NCI-H524 treated with DMSO at 0.1 percent for 48 hours (cell line): ENCODE measurements at places on chromosomes 7 and 10.
A peak's percentile ranks its signal among the peaks of the same experiment; 100 is the strongest.

- no peak for DNase-seq
Measured at GRCh38 chr10:8640301-8640700, 585.8 kb downstream of the GATA3 start.

DNA sequence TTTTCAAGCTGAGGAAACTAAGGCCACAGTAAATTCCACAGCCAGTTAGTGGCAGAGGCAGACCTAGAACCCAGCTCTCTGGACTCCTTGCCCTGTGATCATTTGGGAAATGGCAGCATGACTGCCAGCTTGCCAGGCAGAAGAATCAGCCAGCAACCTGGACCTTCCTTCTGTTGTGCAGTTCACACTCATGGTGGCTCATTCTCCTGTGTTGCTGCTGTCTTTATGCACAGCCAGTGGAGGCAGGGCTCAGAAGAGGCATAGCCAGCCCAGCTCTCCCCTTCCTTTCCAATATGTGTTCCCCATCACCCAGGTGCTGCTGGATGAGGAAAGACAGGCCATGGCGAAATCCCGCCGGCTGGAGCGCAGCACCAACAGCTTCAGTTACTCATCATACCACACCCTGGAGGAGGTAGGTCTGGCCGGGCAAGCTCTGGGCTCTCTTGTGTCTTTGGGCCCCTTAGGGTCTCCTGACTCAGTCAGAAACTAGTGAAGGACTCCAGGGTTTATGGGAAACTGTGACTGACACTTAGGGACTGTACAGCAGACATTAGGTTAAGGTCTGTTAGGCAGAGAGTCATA lies 14.8 kb downstream of the CPA5 start:
- no peak for DNase-seq

- DNase-seq: no peak
Measured at GRCh38 chr10:104291439-104291951, 22.5 kb downstream of the GSTO2 start.

GRCh38 chr7:12761111-12761510 lies 73.7 kb downstream of the ARL4A start:
- no peak for DNase-seq

GRCh38 chr7:117711556-117711955 lies 161.7 kb downstream of the CTTNBP2 start:
- no peak for DNase-seq

- DNase-seq: no peak
Measured at GRCh38 chr10:35638101-35638500, 4.0 kb downstream of the FZD8 start.

- DNase-seq: no peak
Measured at GRCh38 chr7:31707089-31707488, 20.1 kb downstream of the PPP1R17 start.

GRCh38 chr7:25857376-25858067 lies 294.5 kb upstream of the NFE2L3 start:
- DNase-seq: peak; percentile 70

DNA sequence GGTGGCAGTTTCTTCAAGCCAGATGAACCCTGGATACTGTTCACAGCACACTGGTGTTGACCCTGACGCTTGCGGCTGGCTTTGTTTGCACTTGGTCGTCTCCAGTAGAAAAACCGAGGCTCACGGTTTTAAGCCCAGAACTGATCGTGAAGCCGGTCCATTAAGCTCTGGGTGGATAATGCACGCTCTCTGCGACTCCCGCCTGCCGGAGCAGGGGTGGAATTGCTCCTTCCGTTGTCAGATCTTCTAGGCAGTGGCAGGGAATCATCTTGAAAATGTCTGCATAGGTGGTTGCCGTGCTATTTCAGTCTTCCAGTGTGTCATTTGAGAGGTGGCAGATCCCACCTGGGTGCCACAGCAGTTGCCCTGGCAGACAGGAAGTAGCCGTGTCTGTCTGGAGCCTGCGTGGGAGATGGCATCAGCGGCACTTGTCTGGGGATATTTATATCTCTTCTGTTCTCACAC lies 35.9 kb upstream of the AP5Z1 start:
- DNase-seq: no peak

GRCh38 chr7:113918946-113919345 lies at the start of gene PPP1R3A:
PPP1R3A (minus strand) TSS chr7:113919009; CDS start chr7:113918996, 13 bp downstream.
- no peak for DNase-seq

- DNase-seq: no peak
Measured at GRCh38 chr10:5469353-5470061, 29.9 kb downstream of the CALML5 start.

DNA sequence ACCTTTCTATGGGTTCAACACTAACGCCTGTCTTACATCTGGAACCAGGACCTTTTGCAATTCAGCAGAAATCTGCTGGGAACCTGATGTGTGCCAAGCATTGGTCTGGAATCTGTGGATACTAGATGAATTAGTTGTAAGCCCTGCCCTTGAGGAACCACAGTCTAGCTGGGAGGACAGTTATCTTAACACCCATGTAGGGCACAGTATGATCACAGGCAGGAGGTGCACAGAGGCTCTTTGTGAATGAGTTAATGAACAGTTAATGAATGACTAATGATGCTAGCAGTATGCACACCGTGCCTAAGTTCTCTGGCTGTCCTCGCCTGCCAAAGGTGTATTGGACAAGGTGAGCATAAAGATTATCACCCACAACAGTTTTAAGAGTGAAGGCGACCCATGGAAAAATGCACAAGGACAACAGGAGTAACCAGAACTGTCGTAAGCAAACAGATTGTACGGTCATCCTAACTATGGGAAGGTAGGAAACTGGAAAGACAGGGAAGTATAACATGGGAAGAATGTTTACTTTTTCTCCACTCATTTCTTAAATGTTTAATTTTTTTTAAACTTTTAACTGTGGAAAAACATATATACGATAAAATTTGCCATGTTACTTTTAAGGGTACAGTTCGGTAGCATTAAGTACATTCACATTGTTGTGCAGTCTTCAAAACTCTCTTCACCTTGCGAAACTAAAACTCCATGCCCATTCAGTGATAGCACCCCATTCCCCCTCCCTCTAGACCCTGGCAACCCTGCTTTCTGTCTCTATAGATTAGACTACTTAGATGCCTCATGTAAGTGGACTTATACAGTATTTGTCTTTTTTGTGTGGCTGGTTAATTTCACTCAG lies 139.9 kb downstream of the CXCL12 start:
- no peak for DNase-seq

GRCh38 chr7:108286290-108286904 lies 156.2 kb upstream of the LAMB4 start:
- no peak for DNase-seq

GRCh38 chr7:90903841-90904240 lies 307.7 kb downstream of the CDK14 start:
- no peak for DNase-seq

GRCh38 chr7:157002819-157003421 lies 7.5 kb downstream of the MNX1 start:
- no peak for DNase-seq

DNA sequence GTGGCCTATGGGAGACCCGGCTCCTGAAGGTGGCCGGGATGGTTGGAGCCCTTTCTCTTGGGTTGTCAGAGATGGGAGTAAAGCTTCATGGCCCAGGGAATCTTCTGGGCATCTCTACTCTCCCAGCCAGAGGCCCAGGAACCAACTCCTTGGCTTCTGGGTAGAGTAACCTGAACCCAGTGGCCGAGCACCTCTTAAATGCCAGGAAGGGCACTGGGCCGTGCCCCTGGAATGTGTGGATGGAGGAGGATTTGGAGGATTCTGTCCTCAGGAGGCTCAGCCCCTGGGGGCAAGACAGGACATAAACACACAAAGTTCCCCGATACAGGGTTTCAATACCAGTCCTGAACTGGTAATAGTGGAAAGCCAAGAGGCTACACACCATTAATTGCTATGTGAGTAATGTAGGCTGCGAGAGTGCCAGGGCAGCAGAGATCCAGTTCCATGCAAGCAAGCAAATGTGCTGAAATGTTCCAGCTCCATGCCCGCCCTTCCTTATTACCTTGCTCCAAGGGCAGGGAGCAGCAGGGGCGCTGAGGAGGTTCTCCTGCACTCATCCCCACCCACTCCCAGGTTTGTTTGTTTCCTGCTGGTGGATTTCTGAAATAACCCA lies 1.2 kb downstream of the PALD1 start:
- DNase-seq: no peak

DNA sequence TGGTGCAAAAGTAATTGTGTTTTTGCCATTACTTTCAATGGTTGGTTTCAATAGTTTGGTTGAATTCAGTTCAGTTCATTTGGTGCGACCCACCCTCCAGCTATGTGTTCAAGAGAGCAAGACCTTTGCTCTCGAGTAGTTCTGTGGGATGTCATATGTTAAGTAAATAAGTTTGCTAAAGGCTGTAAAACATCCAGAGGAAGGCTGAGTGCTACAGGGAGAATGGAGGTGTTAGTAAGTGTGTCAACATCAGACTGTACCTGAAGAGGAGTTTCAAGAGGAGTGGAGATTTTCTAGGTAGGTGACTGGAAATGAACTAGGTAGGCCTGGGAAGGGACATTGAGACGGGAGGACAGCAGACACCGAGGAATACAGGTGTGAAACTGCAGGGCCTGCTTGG lies 147.7 kb downstream of the SH2D4B start:
- no peak for DNase-seq

DNA sequence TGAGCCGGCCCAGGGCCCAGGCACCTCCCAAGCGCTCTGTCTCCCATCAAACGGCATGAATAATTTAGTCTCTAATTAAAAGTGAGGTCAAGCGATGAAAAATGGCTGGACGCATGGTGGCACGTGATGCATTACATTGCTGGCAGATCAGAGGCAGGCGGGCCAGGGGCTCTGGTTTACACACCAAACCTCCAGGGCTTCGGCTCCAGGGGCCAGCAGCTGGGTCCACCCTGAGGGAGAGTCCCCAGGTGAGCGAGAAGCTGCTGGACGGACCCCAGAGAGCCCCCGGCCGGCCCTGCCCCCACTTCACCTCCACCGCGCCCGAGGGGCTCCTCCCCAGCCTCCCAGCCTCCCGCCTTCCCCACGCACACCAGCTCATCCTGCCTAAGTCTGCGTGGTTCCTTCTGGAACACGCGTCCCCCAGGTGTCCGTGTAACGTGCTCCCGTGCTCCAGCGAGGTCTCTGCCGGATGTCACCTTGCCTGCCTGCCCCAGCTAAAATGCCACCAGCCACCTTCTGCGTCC lies 23.2 kb downstream of the UNCX start:
- no peak for DNase-seq

DNA sequence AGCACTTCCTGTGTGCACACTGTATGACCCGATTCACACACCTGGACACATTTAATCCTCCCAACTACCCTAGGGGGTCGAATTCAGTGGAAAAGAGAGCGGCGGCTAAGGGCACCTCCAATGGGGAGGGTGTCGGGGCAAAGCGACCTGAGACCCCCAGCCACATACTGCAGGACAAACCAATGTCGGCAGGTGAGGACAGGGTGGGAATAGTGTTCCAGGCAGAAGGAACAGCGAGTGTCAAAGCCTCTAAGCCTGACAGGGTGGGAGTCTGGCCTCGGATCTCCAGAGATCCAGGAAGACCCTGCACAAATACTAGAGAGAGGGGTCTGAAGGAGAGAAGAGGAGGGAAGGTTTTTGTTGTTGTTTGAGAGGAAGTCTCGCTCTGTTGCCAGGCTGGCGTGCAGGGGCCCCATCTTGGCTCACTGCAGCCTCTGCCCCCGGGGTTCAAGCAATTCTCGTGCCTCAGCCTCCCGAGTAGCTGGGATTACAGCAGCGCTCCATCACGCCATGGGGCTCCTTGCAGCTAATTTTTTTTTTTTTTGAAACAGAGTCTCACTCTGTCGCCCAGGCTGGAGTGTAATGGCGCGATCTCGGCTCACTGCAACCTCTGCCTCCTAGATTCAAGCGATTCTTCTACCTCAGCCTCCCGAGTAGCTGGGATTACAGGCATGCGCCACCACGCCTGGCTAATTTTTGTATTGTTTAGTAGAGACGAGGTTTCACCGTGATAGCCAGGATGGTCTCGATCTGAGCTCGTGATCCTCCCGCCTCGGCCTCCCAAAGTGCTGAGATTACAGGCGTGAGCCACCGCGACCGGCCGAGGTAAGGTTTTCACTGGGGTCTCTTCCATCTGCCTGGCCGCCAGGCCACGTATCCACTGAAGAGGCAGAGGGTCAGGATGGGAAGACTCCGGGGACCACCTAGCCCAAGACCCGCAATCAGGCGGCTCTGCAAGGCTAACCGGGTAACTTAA lies 1.2 kb upstream of the ARPC1B start:
- DNase-seq: no peak

GRCh38 chr10:7866176-7866575 lies 47.9 kb downstream of the TAF3 start:
- no peak for DNase-seq

GRCh38 chr7:151327659-151328058 lies 14.0 kb upstream of the NUB1 start:
- no peak for DNase-seq

- no peak for DNase-seq
Measured at GRCh38 chr7:70241536-70242175, 643.4 kb downstream of the AUTS2 start.

DNA sequence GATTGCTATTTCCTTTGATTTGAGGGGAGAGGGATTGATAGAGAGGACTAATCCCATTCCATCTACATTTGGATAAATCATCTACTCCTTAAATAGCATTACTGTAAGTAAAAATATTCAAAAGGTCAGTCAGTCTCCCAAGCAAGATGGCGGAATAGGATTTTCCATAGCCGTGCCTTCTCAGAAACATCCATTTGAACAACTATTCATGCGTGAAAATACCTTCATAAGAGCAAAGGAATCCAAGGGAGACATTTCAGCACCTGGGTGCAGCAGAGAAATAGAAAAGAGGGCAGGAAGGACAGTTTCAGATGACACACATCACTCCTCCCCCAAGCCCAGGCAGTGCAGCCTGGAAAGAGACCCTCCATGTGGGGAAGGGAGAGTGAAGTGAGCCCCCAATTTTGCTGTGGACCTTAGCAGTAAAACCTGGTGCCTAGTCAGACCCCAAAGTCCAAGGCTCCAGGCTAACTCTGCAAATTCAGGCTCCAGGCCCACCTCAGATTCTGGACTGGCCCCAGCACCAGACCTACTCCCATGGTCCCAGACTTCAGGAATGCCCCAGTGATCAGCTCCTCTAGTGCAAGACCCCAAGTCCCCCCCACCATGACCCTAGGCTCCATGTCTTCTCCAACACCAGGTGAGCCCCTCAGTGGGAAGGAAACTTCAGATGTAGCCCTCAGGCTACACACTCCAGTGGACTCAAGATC lies 104.3 kb upstream of the LANCL2 start:
- no peak for DNase-seq
